Thoracic aorta endothelial cell (primary cell): ENCODE measurements at places on chromosomes 12 and 14. TPM values are rescaled to one million over a fixed set of nuclear protein-coding genes. Genes with fewer than 3 reads are reported as not detected.

Gene ABCD4
- 41.8 and 49.2 TPM in 2 replicates for total RNA-seq

Gene SMIM41
- total RNA-seq, result 0.13 TPM in 1 of 2 replicates, not detected in the other

Gene KLHDC1
- total RNA-seq, result 2.0 and 2.4 TPM in 2 replicates

Gene GPRC5D
- total RNA-seq, result not detected in 2 replicates

Gene SPIC
- total RNA-seq, result not detected in 2 replicates

Gene DTD2
- total RNA-seq, result 32.0 and 42.9 TPM in 2 replicates

Gene PROX2
- total RNA-seq, result not detected in 2 replicates

Gene C12orf54
- total RNA-seq, result not detected in 2 replicates

Gene LBHD2
- not detected in 2 replicates for total RNA-seq

Gene CCDC197
- total RNA-seq, result not detected in 2 replicates

Gene LYZ
- total RNA-seq, result not detected in 2 replicates

Gene OVCH1
- total RNA-seq, result under 0.01 TPM in 2 replicates

Gene STXBP6
- 0.14 TPM in 1 of 2 replicates, not detected in the other for total RNA-seq

Gene PTHLH
- 0.93 and 4.1 TPM in 2 replicates for total RNA-seq

Gene EPYC
- not detected in 2 replicates for total RNA-seq

Gene CLECL1
- total RNA-seq, result not detected in 2 replicates

Gene TMEM119
- not detected in 2 replicates for total RNA-seq

Gene STX2
- total RNA-seq, result 49.1 and 51.4 TPM in 2 replicates

Gene EML1
- total RNA-seq, result 27.2 and 55.7 TPM in 2 replicates

Gene ARHGEF40
- total RNA-seq, result 2.7 and 3.9 TPM in 2 replicates

Gene PNN
- 38.4 and 45.1 TPM in 2 replicates for total RNA-seq

Gene ANO4
- total RNA-seq, result 0.13 TPM in 1 of 2 replicates, not detected in the other

Gene CACNA2D4
- 0.13 and 0.43 TPM in 2 replicates for total RNA-seq

Gene PIWIL1
- not detected in 2 replicates for total RNA-seq

Gene CCDC38
- total RNA-seq, result 0.07 and 0.13 TPM in 2 replicates

Gene OASL
- total RNA-seq, result under 0.01 and 0.29 TPM in 2 replicates

Gene NTS
- total RNA-seq, result not detected in 2 replicates

Gene CISTR
- not detected in 2 replicates for total RNA-seq

Gene KCNH3
- total RNA-seq, result 0.14 and 0.27 TPM in 2 replicates

Gene ADCY4
- total RNA-seq, result 30.9 and 34.2 TPM in 2 replicates

Gene HCAR2
- not detected in 2 replicates for total RNA-seq

Gene PTMS
- 98.0 and 103 TPM in 2 replicates for total RNA-seq

Gene INSM2
- not detected in 2 replicates for total RNA-seq

Gene GLS2
- 0.13 and 0.22 TPM in 2 replicates for total RNA-seq

Gene OAS2
- total RNA-seq, result 9.8 and 10.3 TPM in 2 replicates

Gene CALCOCO1
- total RNA-seq, result 44.7 and 58.2 TPM in 2 replicates
